Esophagus muscularis mucosa (tissue), 4 donors: ENCODE measurements at places on chromosomes 5 and 9.

- no peak for DNase-seq
These were observed 238.6 kb downstream of the ELAVL2 start for GRCh38 chr9:23587433-23587832.

GRCh38 chr5:68047035-68047434, 168.5 kb upstream of the PIK3R1 start:
- DNase-seq = no peak

DNA sequence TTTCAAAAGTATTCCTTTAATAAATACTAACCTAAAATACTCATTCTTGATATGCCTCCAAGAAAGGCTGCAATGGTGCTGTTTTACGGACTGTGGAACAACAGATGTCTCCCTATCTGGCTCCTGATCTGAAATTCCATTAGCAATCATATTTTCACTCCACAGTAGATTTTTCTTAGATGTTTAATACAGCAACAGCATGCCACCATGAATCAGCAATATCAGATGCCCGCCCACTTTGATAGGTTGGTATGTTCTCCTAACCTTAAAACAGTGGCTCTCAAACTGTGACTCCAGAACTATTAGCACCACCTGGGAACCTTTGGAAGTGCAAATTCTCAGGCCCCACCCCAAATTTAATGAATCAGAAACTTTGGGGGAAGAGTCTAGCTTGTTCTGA, 110.2 kb downstream of the MLLT3 start:
- DNase-seq = no peak

DNA sequence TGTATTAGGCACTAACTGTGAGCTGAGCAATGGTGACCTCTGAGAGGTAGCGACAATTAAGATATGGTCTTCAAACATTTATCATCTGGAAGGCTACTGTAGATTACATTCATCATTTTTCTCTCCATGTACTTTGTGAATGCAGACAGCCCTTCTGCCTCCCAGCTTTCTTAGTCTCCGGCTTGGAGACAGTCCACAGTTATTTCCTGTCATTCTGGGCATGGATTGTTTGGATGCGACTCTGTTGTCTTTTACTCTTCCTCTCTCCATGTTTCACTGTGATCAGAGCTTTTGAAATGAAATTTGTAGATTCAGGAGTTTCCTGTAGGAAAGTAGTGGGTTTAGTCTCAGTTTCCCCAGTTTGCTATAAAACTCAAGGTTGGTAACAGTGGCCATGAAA, 20.5 kb downstream of the DMRT2 start:
- DNase-seq = no peak

DNA sequence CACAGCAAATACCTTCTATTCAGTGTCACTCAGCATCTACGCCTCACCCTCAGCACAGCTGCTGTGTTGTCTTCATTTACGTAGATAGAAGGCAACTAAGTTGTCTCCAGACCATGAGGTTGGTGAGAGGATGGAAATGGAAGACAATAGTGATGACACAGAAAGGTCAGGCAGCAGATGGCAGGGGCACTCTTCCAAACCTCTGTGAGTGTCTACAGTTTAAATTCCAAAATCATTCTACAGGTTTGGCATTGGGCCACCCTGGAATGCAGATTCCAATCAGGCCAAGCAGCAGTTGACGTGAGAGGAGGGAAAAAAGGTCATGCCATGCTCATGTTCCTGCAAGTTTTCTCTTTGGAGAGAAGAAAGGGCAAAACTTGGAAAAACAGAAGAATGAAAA, 68.7 kb upstream of the ADAMTSL1 start:
- DNase-seq = no peak

- DNase-seq = no peak
These were observed 66.2 kb downstream of the NDST1 start for GRCh38 chr5:150573867-150574817.

DNA sequence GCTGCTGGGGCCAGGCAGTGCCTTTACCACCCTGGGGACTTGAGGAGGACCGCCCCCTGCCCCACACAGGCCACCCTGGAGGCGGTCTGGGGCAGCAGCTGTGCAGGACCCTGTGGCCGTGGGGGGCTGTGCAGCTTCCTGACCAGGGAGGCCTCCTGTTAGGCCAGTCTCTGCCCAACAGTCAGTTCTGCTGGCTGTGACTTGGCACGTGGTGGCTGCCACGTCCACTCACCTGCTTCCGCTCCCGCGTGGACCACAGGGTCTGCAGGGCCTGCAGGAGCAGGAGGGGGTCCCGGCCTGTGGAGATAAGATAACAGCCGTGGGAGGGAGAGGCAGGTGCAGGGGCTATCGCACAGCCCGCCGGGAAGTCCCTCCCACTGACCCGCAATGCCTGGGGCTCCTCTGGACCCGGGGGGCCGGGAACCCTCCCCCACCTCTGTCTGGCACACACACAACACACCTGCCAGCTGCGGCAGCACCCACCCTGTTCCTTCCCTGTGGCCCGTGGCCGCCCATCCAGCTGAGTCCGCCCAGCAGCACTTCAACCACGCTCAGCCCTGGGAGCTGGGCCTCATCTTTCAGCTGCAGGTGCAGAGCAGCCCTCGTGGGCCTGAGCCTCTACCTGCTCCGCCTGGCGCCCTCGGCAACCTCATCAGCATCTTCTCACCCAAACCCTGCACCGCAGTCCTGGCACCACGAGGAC, 39.7 kb downstream of the EXD3 start:
- no peak for DNase-seq

- DNase-seq = no peak
These were observed 43.9 kb downstream of the MAP1B start for GRCh38 chr5:72151169-72151568.

DNA sequence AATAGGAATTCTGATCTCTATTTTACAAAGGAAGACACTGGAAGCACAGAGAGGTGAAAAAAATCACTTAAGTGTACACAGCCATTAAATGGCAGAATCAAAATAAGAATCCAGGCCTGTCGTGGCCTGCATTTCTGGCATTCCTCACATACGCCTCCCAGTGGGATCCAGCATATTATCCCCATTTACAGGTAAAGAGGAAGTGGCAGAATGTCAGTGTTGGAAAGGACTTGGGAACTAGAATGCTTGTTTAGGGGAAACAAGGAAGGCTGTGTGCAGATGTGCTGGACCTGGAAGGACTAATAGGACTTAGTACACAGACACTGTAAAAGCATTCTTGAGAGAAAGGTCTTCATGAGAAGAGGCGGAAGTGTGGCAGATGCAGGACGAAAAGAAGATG, 241.8 kb downstream of the TRIM32 start:
- no peak for DNase-seq

DNA sequence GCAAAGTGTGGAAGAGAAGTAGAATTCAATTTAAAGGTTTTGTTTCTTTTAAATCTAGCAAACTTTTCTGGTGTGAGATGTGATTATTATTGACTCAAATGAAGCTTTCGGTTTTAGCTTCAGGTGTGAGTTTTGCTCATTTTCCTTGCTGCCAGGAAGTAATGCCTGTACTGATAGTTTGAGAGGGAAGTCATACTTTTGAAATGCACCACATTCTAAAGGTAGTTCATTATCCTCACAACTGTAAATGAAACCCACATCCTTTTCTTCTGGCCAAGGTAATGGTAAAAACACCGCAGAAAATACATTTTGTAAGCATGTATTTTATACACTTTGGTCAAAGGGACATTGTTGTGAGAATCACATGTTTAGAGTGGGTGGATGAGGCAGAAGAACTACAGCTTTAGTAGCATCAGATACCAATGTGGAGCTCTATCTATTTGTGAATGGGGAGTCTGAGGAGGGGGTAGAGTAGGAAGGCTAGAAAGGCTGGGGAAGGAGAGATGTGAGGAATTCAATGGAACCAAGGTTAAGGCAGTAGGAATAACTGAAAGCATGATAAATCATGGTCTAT, 167.0 kb upstream of the CDKN2B start:
- no peak for DNase-seq
